ENCODE measurements at places on chromosomes 12 and 14.
A peak's percentile ranks its signal among the peaks of the same experiment; 100 is the strongest.

GRCh38 chr12:80807640-80808288 lies 91.1 kb downstream of the MYF5 start:
- no peak for DNase-seq

DNA sequence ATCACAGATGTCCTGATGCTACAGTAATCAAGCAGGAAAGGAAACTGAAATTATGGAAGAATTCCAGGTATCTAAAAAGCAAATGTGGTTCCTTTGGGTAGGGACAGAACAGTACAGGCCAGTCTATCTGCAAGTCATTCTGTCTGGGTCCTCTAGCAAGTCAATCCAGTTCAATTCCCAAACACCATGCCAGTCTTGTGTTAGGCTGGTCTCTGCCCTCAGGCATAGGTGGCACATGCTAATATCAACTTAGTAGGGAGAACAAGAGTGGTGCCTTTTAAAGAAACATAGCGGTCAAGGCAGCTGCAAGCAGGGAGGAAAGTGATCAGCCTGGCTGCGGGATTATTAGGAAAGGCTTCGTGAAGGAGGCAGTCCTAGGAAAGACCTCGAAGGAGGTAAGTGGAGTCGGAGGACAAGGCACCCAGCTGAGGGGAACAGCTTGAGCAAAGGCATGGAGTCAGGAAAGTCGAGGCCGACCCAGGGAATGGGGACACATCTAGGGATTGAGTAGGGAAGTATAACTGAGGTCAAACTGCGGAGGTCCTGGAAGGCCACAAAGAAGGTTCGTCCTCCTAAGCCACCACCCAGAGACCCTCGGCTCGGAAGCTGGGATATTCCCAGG lies 3.8 kb upstream of the PLEKHG6 start:
- no peak for DNase-seq

DNA sequence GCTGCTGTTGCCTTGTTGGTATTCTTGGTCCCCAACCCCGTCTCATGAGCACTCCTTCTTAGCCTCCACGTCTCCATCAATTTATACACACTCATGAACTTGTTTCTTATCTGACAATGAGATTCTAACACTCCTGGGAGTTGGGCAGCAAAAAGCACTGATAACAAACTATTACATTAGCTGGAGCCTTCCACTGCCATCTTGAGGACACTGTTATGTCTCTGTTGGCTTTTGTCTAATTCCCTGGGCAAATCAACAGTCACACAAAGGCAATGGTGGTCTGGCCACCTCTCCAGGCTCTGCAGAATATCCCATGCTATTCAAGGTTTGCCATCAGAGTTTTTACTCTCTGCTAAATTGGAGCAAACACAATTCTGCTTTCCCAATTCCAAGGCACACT lies 117.8 kb upstream of the COCH start:
- no peak for DNase-seq

GRCh38 chr12:68397566-68398158 lies 65.5 kb upstream of the MDM1 start:
- no peak for DNase-seq

- DNase-seq, result peak; percentile 26
Measured at GRCh38 chr12:28222081-28222700, 31.9 kb downstream of the CCDC91 start.

DNA sequence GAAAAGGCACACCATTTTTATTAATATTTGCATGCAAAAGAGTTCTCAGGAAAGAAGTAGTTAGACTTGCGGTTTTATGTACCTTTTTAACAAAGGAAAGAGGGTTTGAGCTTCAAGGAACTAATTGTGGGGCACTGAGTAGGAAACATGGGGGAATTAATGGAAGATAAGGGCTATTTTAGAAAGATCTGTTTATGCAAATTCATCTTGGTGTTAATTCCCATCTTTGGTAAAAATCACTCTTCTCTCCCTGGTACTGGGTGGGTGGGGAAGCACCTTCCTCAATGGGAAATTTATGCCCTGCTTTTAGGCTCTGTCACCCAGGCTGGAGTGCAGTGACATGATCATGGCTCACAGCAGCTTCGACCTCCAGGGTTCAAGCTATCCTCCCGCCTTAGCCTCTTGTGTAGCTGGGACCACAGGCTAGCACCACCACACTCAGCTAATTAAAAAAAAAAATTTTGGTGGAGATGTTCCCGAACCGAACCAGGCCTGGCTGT lies 30.1 kb upstream of the RESF1 start:
- no peak for DNase-seq

- DNase-seq, result no peak
Measured at GRCh38 chr12:50778663-50779590, 15.0 kb downstream of the ATF1 start.

GRCh38 chr12:10455766-10456165 lies 2.6 kb upstream of the KLRC1 start:
- DNase-seq, result no peak

- no peak for DNase-seq
Measured at GRCh38 chr14:55382483-55382882, 29.1 kb downstream of the ATG14 start.

DNA sequence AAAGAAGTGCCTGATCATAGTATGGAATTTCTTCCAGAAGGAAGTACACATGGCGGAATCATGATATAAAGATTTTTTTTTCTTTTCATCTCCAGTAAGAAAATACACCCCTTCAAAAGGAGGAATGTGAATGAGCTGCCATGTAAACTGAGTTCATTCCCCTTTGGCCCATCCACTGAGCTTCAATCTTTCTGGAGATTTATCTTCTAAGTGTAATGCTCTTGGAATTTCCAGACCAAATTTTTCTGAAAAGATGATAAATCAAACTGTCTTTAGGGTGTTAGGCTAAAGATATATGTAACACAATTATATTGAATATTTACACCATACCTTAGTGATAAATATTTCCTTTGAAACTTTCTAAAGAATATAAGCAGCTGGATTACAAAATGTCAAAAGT lies 5.2 kb downstream of the DCN start:
- DNase-seq, result no peak

DNA sequence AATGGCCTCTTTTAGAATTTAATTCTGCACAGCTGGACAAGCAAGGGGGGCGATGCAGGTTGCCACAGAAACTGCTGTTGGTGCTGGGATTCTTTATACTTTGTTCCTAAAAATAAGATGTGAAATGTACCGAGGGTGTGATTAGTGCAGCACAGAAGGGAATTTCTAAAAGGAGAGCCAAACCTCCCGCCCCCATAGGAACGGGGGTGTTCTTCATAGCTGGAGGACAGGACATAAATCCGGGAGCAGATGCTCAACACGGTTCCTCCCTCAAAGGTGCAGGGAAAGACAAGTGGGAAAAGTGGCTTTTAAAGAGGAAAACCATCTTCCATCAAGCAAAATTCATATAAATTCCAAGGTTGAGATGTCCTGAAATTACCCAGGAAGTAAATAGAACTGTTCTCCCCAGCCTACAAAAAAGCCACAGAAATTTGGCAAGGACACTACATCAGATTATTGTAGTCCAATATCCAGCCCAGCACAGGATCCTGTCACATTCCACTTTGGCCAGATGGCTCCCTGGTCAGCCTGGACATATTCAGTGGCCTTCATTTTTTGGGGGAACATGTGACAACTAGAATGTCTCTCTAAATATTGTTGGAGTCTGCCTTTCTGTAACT lies 51.4 kb upstream of the TMX1 start:
- DNase-seq, result no peak

DNA sequence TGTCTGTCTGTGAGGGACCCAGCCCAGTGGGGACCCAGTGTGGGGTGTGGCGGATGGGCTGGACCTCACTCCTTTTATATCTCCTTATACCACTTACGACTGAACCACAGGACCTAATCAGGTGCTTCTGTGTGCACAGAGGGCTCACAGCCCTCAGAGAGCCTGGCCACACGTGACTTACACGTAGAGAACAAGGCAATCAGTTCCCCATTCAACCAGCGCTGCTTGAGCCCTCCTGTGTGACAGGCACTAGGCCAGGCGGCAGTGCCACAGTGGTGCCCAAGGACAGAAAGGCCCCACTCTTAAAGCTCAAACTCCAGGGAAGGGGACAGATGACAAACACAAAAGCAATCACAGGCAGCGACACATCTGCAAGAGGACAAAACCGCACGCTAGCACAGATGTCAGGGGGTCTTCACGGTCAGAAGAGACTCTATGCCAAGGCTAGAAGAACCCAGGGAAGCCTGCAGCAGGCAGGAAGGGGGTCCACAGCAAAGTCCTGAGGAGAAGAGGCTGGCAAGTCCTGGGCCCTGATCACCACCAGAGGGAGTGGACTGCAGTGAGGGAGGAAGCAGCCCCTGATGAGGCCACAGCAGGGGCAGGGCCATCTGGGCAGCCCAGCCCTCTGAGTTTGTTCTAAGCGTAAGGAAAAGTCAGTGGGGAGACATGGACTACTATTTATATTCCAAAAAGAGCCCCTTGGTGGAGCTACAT lies 39.3 kb downstream of the SETD3 start:
- DNase-seq, result no peak

- no peak for DNase-seq
Measured at GRCh38 chr14:40447017-40447416, 1014.8 kb upstream of the FBXO33 start.

DNA sequence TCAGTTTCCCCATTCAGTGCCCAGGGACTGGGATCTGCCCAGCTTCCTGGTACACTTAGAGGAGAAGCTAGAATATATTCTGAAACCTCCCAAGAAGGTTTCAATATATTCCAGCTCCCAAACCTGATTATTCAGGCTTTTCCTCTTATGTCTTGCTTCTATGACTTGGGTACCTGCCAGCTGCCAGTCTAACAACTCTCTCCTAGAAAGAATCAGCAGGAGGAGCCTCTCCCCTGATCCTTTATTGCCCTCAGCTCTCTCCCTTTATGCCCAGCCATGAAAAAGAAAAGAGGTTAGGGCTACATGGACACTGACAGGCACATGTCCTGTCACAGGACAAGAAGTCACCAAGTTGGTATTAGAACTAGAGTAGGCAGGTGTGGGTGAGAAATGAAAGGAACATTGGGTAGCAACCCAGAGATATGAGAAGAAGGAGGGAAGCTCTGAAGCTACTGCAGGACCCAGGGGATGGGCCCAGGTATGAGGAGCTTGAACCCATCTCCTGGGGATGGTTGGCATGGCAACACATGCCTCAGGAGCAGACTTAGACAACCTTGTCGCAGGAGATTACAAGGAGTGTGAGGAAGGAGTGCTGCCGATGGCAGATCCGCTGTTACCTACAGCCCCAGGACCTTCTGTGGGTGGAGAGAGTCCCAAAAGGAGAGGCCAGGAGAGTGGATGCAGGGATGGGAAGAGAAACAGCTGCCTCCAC lies 2.0 kb upstream of the CACNB3 start:
- DNase-seq, result no peak

GRCh38 chr12:83015390-83016217 lies 328.9 kb downstream of the TMTC2 start:
- no peak for DNase-seq

GRCh38 chr14:101888182-101888581 lies 76.2 kb upstream of the DYNC1H1 start:
- no peak for DNase-seq

GRCh38 chr14:30940886-30941285 lies 66.5 kb downstream of the COCH start:
- no peak for DNase-seq

DNA sequence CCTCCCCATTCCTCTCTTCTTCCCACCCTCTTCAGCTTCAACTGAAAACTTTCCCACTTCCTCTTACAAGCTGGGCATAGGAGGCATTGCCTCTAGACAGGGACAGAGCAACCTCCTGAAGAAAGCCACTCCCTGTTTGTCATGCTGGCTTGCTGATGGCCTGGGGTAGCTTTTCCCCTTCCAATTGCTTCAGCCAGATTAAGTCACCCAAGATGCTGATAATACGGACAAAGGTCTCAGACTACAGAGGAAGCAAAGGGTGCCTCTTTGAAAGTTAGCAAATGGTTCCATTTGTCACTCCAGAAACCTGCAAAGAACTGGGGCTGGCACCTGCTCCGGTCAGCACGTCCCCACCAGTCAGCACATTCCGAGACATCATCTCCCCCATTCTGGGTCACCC lies 6.0 kb downstream of the KRT2 start:
- no peak for DNase-seq

DNA sequence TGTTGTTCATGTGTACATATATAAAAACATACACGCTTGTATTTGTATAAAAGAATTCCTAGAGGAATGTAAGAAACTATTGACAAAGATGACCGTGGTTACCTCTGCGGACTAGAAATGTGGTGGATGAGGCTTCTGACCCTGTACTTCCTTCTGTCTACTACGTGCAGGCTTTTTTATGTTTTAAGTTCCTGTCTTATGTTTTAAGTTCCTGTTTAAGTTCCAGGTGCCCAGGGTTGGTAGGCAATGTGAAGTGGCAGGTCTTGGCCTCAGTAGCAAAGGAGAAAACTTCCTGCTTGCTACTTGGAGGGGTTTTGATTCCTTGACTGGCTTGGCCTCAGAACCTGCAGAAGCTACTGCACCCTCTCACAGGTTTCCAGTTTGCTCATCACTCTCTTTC lies 11.6 kb downstream of the POMT2 start:
- no peak for DNase-seq

DNA sequence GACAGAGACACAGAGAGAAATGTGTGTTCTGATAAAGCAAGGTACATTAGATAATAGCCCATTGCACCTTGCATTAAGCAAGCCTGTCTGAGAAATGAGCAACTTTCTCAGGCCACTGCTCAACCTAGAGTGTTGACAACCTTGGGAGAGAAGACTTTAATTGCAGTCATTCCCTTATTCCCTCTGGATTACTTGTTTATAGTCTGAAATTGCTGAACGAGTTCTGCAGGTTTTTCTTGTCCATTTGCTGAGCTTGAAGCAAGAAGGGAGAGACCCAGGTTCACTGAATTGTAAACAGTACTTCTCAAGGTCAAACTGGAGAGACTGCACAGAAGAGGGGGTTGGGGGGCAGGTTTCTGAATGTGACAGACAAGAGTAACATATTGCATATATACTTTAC lies 159.4 kb upstream of the PLEKHG7 start:
- DNase-seq, result no peak

GRCh38 chr14:59360923-59361794 lies 104.0 kb downstream of the GPR135 start:
- no peak for DNase-seq

DNA sequence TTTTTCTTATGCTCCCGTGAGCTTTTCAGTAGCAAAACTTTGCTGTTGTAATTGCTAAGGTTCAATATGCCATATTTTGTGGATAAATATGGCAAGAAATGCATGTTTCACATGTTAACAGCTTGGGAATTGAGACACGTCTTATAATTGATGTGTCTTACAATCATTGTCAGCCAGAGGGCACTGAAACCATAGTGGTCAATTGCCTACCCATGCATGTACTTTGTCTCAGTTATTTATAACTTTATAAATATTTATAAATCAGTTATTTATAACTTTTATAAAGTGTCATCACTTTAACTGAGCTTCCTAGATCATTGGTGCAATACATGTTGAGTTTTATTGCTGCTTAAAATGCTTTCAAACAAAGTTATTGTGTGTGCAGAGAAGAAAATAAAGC lies 82.0 kb downstream of the CATSPERB start:
- DNase-seq, result peak; percentile 9

DNA sequence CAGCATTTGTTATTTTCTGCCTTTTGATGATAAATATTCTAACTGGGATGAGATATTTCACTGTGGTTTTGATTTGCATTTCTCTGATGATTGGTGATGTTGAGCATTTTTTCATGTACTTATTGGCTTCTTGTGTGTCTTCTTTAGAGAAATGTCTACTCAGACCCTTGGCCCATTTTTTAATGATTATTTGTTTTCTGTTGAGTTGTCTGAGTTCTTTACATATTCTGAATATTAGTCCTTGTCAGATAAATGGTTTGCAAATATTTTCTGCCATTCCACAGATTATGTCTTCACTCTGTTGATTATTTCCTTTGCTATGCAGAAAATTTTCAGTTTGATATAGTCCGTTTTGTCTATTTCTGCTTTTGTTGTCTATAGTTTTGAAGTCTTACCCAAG lies 317.0 kb downstream of the CEP128 start:
- no peak for DNase-seq
